ENCODE measurements at places on chromosomes 16 and 17.
A peak's percentile ranks its signal among the peaks of the same experiment; 100 is the strongest.

DNA sequence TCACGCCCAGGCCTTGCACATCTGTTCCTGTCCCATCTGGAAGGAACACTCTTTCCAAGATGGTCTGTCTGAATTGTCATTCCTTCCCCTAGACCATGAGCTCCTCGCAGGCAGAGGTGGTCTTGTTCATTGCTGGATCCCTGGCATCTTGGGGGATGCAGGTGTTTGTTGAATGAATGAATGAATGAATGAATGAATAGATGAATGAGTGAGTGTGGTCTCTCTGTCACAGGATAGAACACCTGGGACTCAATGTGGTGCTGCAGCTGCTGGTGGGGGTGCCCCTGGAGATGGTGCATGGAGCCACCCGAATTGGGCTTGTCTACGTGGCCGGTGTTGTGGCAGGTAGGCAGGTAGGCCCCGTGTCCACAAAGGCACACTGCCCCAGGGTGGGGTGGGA lies 32.2 kb downstream of the RHBDL3 start:
- no peak for DNase-seq

- DNase-seq: no peak
These were observed 24.3 kb upstream of the TMEM220 start for GRCh38 chr17:10754109-10754508.

GRCh38 chr17:75181608-75182318 lies 996 bp downstream of the SUMO2 start:
- DNase-seq: peak; percentile 24

DNA sequence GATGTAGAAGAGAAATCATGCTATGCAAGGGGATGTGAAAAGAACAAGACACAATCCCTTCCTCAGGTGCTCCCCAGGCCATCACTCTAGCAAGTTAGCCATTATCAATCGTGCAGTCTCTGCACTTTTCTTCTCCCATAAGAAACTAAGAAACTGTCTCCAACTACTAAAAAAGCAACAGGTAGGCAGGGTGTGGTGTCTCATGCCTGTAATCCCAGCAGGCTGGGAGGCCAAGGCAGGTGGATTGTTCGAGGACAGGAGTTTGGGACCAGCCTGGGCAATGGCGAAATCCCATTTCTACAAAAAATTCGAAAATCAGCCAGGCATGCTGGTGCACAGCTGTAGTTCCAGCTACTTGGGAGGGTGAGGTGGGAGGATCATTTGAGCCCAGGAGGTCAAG lies 13.8 kb downstream of the PARN start:
- DNase-seq: no peak

GRCh38 chr17:59292174-59292523 lies 39.3 kb upstream of the YPEL2 start:
- no peak for DNase-seq

GRCh38 chr16:51313198-51313597 lies 162.1 kb upstream of the SALL1 start:
- no peak for DNase-seq

- no peak for DNase-seq
These were observed 20.4 kb downstream of the NFE2L1 start for GRCh38 chr17:48068491-48068961.

- peak; percentile 80 for DNase-seq
These were observed 3.5 kb upstream of the TSPOAP1 start for GRCh38 chr17:58331815-58332777.

DNA sequence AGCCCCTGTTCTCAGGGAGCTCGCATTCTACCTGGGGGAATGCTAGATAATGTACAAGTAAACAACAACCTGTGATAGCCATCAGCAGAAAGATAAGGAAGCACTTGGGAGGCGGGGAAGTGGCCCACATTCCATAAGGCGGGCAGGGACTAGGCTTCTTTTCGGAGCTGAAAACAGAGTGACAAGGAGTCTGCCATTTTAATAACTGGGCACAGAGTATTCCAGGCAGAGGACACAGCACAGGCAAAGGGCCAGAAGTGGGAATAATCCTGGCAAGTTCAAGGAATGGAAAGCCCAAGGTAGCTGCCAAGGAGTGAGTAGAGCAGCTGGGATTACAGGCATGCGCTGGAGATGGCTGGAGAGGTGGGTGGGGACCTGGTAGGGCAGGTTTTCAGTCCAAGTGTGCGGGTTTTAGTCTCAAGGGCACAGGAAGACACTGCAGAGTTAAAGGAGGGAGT lies 24.3 kb downstream of the USP43 start:
- DNase-seq: no peak

GRCh38 chr17:8649157-8650118 lies 18.9 kb upstream of the MYH10 start:
- DNase-seq: no peak

GRCh38 chr16:81786868-81787267 lies 7.8 kb downstream of the PLCG2 start:
- DNase-seq: no peak

GRCh38 chr17:74339537-74340195 lies 13.6 kb downstream of the KIF19 start:
- DNase-seq: no peak

DNA sequence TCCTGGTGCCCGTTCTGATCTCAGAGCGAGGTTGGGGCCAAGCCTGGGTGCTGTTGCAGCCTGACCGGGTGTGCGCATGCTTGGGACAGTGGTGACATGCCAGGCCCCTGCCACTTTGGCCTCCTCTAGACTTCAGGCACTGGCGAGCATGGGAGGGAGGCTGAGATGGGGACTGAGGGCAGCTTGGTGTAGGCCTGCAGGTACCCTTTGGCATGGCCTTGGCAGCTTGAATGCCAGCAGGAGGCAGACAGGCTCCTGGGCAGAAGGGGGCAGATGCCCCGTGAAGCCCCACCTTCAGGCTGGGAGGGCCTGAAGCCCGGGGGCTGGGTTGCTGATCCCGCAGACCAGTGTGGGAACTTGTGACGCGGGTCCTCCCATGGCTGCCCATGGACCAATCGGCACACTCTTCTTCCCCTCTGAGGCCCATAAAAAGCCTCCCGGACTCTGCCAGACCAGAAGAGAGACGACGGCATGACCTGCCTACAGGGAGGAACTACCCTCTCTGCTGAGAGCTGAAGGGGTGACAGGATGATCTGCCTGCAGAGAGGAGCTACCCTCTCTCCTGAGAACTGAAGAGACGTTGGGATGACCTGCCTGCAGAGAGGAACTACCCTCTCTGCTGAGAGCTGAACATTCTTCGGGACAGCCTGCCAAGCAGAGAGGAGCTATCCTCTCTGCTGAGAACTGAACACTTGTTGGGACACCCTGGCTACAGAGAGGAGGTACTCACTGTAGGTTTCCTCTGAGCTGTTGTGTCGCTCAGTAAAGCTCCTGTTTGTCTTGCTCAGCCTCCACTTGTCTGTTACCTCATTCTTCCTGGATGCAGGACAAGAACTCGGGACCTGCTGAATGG lies 17.5 kb downstream of the RHOT1 start:
- no peak for DNase-seq

DNA sequence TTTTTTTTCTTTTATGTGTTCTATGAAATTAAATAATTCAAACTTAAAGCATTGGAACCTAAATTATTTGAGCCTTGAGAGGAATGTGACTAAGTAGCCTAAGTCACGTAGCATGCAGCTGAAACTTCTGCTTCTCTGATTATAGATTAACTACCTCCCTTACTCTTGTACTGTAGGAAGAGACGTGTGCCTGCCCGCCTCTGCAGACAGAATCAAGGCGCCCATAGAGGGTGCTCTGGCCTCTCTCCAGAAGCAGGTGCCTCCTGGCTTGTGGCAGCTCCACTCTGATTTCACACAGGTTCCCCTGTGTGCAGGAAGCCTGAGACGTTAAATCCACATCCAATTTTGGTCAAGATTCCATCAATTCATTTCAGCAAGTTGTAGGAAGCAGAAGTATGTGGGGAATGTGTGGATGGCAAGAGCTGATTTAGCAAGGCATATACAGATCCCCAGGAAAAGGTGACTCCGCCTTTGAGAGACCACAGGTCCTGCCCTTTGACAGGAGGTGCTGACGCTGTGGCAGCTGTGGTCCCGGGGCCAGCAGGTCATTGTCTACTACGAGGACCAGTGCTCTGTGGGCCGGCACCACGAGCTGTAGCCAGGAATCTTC lies 1418.8 kb downstream of the CDH11 start:
- no peak for DNase-seq

GRCh38 chr16:88983771-88984687 lies 7.0 kb upstream of the CBFA2T3 start:
- DNase-seq: no peak

DNA sequence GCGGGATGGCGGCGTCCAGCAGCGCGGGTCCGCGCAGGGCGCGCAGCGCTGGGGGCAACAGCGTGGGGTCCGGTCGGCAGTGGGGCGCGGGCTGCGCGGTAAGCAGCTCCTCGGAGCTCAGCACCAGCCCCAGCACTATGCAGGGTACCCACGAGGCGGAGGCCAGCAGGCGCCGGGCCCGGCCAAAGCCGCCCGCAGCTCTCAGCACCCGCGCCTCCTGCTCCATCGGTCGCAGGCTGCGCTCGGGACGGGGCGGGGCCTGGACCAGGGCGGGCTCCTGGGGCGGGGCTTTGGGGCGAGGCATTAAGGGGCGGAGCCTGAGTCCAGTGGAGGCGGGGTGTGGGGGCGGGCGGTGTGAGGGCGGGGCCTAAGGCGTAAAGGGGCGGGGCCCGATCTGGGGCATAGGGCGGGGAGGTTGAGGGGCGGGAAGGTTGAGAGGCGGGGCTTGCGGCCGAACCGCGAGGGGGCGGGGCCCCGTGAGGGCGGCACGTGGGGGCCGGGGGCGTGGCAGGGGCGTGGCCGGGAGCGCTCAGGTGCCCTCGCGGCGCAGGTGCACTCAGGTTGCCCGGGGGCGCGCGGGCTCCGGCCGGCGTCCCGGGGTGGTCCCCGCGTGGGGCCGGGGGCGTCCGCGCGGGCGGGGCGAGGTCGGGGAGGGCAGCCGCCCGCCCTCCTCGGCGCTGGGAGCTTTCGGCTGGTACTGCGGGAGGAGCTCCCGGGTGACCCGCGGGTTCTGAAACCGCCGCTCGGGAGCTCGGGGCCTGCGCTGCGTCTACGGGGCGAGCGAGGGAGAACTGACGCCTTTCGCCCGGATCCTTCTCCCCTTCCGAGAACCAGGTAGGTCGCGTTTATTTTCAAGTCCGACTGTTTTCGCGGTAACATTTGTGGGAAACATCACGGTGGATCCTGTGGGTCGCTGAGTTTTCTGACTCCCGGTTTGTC lies 1.4 kb upstream of the SLC22A31 start:
- DNase-seq: peak; percentile 30

DNA sequence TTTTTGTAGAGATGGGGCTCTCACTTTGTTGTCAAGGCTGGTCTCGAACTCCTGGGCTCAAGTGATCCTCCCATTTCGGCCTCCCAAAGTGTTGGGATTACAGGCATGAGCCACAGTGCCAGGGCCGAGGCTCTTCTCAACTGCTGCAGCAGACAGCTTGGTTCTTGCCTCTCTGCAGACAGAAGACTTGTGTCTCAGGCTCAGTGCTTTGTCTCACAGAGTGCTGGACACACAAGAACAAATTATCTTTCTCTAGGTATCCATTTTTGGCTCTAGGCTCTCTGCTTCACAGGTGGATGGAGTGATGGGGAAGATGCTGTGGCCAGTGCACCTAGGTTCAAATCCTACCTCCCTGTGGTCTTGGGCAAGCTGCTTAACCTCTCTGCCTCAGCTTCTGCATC lies 80.8 kb upstream of the RNU2-1 start:
- DNase-seq: no peak

DNA sequence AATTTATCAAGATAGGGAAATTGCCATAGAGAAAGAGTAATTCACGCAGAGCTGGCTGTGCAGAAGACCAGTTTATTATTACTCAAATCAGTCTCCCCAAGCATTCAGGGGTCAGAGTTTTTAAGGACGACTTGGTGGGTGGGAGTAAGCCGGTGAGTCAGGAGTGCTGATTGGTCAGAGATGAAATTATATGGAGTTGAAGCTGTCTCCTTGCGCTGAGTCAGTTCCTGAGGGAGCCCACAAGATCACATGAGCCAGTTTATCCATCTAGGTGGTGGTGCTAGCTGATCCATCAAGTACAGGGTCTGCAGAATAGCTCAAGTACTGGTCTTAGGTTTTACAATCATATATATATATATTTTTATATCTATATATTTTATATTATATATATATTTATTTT lies 6.0 kb upstream of the AQP8 start:
- DNase-seq: no peak

DNA sequence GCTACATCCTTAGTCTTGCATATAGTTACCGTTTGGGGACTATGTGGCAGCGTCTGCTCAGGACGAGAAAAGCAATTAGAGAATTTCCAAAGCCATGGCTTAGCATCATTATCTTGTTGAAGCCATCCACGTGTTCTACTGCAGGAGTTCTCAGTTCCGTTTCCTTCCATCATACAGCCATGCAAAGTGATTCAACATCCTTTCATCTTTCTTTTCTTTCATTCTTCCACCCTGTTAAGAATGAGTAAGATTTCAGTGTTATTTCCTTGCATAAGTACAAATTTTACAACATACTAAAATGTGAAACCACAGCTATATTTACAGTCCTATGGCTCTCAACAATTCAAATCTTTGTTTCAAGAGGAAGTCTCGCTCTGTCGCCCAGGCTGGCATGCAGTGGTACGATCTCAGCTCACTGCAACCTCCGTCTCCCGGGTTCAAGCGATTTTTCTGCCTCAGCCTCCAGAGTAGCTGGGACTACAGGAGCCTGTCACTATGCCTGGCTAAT lies 3.8 kb downstream of the MARF1 start:
- DNase-seq: no peak

- DNase-seq: no peak
These were observed 5.7 kb downstream of the RMI2 start for GRCh38 chr16:11350921-11351335.

GRCh38 chr17:67221062-67221998 lies 23.7 kb downstream of the HELZ start:
- no peak for DNase-seq

Data from activated T-helper 1 cell treated with anti-CD3 and anti-CD28 coated beads, Interleukin-2, amount 50 U/mL, for 16 hours (primary cell).